ENCODE measurements at places on chromosomes 12 and 14.

DNA sequence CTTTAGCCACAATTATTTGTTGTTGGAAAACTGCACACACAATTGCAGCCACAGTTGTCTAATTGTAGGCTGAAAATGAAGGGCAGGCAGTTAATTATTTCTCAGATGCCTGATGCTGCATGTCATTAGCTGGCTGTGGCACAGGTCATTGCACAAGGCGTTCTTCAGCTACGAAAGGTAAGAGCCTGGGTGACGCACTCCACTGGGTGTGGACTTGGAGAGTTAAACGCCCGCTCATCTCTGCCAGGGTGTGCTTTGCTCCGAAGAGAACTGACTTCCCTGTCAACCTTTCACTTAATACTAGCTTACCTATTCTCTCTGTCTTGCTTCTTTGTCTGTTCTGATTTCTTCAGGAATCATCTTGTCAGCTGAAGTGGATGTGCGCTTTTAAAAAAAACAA is 91.4 kb upstream of the CPM start:
- DNase-seq, result no peak

- no peak for DNase-seq
These were observed 76.0 kb upstream of the ACTN1 start for GRCh38 chr14:69055125-69055524.

GRCh38 chr14:55523321-55523720 is 56.7 kb upstream of the KTN1 start:
- no peak for DNase-seq

- DNase-seq, result no peak
These were observed 156.0 kb upstream of the DIO3 start for GRCh38 chr14:101405171-101405883.

DNA sequence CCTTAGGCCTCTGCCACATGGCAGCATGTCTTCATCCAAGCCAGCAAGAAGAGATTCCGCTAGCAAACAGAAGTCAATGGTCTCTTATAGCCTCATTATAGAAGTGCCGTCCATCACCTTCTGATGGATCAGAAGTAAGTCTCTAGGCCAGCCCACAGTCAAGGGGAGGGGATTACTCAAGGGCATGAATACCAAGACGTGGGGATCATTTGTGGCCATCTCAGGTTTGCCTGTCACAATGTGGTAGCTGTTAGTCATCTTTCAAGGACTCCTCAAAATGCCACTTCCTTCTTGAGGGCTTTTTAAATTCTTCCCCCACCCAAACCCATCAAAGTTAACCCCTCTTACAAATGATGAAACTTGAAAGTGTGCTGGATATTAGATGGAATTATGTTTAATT is 8.1 kb upstream of the ADCY6 start:
- DNase-seq, result no peak

GRCh38 chr12:9033265-9033887 is 44.0 kb downstream of the KLRG1 start:
- no peak for DNase-seq

DNA sequence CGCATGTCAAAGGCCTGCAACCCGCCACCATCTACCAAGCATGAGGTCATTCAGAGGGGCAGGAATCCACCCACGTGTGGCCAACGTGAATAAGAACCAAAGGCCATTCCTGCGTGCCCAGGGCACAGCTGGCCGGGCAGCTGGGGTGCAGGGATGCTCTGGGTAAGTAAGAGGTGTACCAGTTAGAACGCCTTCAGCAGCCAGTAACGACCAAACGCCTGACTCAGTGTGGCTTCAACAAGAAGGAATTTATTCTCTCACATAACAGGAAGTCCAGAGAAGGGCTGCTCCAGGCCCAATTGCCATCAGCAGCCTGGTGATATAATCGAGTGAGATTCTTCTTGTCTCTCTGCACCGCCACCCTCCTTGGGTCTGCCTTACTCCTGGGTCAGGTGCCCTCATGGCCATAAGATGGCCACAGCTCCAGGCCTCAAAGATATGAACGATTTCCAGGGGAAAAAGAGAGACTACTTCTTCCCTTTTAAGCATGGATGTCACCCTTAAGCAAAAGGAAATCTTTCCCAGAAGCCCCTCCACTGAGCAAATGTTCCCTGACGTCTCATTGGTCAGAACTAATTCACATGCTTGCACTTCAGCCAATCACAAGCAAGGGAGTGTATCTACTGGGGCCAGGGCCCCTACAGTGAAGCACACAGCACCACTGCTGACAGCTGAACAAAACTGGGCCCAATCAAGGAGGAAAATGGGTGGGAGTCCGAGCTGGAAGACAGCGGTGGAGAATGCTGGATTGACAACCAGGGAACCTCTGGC is 7.3 kb downstream of the TTC7B start:
- no peak for DNase-seq

DNA sequence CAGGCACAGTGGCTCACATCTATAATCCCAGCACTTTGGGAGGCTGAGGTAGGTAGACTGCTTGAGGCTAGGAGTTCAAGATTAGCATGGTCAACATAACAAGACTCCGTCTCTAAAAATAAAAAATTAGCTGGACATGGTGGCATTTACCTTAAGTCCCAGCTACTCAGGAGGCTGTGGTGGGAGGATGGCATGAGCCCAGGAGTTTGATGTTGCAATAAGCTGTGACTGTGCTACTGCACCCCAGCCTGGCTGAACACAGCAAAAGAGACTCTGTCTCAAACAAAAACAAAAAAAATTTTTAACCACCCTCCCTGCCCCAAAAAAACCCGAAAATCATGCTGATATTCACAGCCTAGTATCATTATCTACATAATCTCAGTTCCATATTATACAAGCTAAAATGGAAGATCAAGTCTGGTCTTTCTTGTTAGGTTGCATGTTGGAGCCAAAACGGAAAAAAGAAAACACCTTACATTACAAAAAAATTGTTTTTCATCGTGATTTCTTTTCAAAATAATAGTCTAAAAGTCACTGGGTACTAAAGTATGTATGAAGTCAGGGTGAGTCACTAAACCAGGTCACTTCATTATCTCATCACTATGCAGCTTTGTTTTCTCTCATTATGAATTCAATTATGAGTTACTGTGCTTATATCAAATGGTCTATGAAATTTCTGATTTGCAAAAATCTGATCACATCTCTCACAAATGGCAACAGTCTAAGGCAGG is 13.8 kb downstream of the GXYLT1 start:
- DNase-seq, result no peak

DNA sequence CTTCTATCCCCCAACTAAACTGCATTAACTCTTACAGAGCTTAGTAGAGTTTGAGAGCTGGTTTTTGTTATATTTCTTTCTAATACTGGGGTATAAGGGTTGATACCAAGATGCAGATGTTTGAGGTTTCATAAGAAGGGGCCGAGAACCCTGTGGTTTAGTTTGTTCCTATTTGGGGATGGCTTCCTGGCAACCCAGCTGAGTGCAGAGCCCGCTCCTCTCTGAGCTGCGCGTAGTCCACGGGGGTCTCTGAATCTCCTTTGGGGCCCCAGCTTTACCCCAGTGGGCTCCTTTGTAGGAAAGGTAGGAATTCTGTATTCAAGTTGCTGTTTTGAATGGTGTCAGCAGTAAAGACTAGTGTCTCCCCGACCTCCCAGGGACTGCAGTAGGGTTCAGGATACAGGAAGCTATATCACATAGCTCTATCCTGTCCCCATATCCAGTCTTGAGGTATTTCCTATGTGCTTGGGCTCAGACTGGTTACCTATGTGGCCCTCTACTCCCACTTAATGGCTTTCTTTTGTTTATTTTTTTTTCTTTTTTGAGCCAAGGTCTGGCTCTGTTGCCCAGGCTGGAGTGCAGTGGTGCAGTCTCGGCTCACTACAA is 25.4 kb downstream of the PLXNC1 start:
- DNase-seq, result no peak

- DNase-seq, result no peak
These were observed 523 bp downstream of the WSB2 start for GRCh38 chr12:118060301-118061010.

- DNase-seq, result no peak
These were observed 424.1 kb downstream of the APAF1 start for GRCh38 chr12:99068993-99069747.

DNA sequence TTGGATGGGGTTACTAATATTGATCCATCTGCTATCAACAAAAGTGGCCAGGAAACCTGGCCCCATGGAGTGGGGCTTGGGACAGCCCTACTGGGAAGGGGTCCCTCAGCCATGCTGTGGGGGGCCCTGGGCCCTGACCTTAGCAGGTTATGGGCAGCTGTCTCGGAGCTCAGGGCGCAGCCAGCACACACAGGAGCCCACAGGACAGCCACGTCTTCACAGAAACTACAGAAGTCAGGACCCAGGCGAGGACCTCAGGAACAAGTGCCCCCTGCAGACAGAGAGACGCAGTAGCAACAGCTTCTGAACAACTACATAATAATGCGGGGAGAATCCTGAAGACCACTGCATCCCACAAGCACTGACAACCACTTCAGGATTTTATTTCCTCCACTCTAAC is 11.9 kb upstream of the FKBP11 start:
- DNase-seq, result no peak

DNA sequence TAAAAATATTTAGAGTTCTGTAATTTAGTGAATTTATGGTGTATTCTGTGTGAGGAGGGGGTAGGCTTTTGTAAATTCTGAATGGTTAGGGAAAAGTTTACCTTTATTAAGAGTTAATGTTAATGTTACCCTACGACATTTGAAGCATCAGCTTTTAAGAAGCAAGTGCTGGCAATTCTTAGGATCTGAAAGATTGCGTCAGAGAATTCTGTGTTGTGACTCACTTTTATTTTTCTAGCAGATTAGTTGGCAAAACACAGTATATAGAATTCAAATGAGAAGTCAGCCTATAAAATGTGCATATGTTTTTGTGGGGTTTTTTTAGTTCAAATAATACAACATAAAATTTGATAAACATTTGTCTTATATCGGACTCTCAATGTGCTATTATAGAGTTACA is 97.6 kb downstream of the RAD52 start:
- DNase-seq, result no peak

GRCh38 chr14:64723691-64724577 is 19.7 kb downstream of the PLEKHG3 start:
- DNase-seq, result no peak

DNA sequence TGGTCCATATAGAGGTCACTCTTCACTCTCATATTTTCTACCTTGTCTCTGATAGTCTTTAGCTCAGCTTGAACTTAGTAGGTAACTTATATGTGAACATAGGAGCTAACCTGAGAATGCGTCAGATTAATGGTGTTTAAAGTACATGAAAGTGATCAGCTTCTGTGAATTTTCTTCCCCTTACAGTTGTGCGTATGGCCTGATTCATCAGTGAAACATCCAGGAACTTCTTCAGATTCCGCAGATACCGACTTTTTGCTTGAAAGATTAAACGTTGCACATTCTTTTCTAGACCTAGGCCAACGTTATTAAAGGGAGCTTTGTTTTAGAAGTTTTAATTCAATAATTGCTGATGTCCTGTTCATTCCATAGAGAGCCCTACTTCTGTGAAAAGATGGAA is 1945.1 kb upstream of the SEL1L start:
- no peak for DNase-seq

- no peak for DNase-seq
These were observed 21.6 kb upstream of the MED13L start for GRCh38 chr12:116299064-116299463.

DNA sequence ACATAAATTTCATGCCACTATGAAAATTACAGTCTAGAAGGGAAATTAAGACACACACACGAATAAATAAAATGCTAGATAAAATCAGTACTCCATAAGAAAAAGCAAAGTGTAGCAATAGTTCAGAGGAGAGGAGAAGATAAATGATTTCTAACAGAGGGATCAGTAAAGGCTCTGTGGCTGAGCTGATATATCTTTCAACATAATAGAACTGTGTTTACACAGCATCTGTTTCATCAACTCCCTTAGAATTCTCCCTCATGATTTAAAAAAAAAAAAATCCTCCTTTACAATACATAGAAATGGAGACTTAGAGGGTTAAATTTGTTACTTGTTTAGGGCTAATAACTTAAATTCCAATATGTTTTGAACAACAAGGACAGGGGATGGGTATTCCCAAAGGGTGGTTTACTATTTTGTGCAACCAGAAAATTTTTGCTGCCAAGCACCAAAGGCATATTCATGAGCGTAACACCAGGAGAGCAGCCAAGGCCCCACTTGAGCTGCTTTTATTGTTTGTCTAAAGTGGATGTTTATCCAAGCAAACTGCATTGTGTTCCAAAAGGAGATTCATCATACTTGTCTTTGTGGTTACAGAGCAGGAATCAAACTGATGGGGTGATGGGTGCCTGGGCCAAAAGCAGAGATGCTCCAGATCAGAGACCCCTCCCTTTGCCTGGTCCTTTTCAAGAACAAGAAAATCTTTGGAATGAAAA is 162.7 kb downstream of the BMP4 start:
- DNase-seq, result no peak

- no peak for DNase-seq
These were observed 21.0 kb upstream of the CD9 start for GRCh38 chr12:6178981-6179761.

DNA sequence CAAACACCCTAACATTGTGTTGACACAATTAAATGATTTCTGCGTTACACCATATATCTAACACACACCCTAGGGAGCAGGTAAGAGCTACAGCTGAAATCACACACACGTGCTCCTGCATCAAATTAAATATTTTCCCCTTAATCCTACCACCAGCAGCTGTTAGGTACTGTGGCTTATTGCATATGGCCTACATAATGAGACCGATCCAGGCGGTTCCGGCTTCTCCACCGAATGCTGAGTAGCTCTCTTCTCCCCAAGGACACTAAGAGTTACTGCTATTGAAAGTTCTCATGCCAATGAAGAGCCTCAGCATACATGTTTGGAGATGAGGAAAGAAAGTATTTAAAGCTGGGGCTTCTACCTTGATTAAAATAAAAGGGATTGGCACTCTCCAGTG is 472.2 kb upstream of the STXBP6 start:
- no peak for DNase-seq

DNA sequence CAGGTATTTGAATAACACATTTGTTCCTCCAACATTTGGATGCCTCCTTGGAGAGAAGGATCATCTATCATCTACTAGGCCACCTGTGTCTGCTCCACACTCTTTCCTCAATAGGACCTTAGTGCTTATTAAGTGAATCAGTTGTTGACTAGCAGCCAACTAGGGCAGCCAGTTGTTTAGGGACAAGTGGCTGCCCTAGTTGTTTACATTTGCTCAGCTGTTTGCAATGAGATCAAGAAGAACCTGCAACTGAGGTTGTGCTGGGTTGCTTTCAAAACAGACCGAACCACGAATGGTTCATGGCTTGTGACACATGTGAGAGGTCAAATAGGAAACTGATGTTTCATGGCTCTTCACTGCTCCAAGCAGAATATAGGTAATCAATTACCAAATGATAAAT is 53.8 kb downstream of the TMCC3 start:
- DNase-seq, result no peak

- no peak for DNase-seq
These were observed 59.1 kb downstream of the TMTC2 start for GRCh38 chr12:82745807-82746206.

- DNase-seq, result no peak
These were observed at the start of gene TAS2R20 for GRCh38 chr12:10998204-10998603. Gene TAS2R20, minus strand, starts transcription at chr12:10998304. Its CDS starts 429 bp downstream, at chr12:10997875.

- no peak for DNase-seq
These were observed 156.3 kb downstream of the MSRB3 start for GRCh38 chr12:65434737-65435136.

DNA sequence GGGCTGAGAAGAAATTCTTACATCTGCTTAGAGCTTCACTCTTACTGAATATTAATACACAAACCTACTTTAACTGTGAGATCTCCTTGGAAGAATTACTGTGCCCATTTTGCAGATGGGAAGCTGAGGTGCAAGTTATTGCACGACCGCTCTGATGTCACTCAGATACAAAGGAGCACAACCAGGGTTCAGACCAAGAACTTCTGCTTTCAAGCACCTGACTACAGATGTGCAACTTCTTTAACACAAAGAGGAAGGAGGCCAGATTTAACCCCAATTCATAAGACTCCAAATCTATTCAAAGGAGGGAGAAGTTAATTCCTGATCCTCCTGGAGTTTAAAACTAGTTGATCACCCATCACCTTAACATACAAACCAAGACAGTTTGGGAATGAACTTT is 232.6 kb downstream of the VRK1 start:
- DNase-seq, result no peak
